ENCODE measurements at places on chromosomes 2 and 18.

GRCh38 chr2:113192459-113193100 lies 18.8 kb downstream of the PSD4 start:
- peaks cover 66% of the 10 kb centered on the region for H3K36me3 ChIP-seq
- H3K4me1 ChIP-seq = peaks cover 12% of the 10 kb centered on the region
- no peaks in the 10 kb centered on the region for H3K27me3 ChIP-seq
- no peak overlapping the region for H3K4me3 ChIP-seq
- no peak overlapping the region for H3K27ac ChIP-seq

GRCh38 chr18:3541549-3542386 lies 91.8 kb downstream of the TGIF1 start:
- H3K36me3 ChIP-seq = no peaks in the 10 kb centered on the region
- DNase-seq = no peak
- no peak overlapping the region for H3K27ac ChIP-seq
- H3K4me3 ChIP-seq = no peak overlapping the region
- H3K27me3 ChIP-seq = no peaks in the 10 kb centered on the region

- H3K27ac ChIP-seq = no peak overlapping the region
- no peaks in the 10 kb centered on the region for H3K36me3 ChIP-seq
- H3K4me3 ChIP-seq = no peak overlapping the region
- H3K4me1 ChIP-seq = no peaks in the 10 kb centered on the region
- no peaks in the 10 kb centered on the region for H3K27me3 ChIP-seq
- DNase-seq = no peak
Measured at GRCh38 chr2:30481323-30481800, 34.3 kb downstream of the LCLAT1 start.

- H3K36me3 ChIP-seq = no peaks in the 10 kb centered on the region
- H3K27ac ChIP-seq = no peak overlapping the region
- H3K4me3 ChIP-seq = no peak overlapping the region
- H3K4me1 ChIP-seq = peaks cover 9% of the 10 kb centered on the region
- no peak for DNase-seq
Measured at GRCh38 chr2:12262681-12263436, 453.9 kb upstream of the TRIB2 start.

- no peak overlapping the region for H3K27ac ChIP-seq
- H3K4me1 ChIP-seq = no peaks in the 10 kb centered on the region
- no peaks in the 10 kb centered on the region for H3K27me3 ChIP-seq
- no peaks in the 10 kb centered on the region for H3K36me3 ChIP-seq
- H3K4me3 ChIP-seq = no peak overlapping the region
Measured at GRCh38 chr2:220510668-220511067, 883.2 kb downstream of the SLC4A3 start.

DNA sequence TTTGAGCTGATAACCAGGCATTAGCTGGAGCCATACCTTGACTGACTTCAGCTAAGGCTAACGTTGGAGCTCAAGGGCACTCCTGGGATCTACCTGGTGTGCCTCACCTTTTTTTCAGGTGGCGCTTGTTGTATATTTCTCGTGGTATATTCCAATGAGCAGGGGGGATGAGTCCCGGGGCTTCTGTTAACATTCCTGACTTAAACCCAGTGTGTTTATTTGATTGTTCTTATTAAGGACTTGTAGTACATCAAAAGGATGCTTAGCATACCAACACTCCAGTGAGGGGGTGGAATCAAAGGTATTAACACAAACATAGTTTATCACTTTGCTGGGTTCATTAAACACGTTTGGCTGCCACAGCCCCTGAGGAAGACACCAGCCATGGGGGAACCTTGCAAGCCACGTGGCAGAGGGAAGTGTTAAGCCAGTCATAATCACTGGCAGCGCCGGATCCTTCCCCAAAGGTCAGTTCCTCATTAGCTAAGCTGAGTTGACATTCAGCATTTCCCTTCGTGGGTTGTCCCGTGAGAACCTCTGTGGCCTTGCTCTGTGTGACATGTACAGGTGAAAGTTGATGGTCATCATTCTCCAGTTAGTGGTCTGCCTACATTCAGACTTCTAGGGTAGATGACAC lies 119.5 kb upstream of the MCFD2 start:
- no peak for DNase-seq
- H3K4me3 ChIP-seq = no peak overlapping the region
- H3K27ac ChIP-seq = no peak overlapping the region
- no peaks in the 10 kb centered on the region for H3K27me3 ChIP-seq
- H3K36me3 ChIP-seq = peaks cover 6% of the 10 kb centered on the region

- H3K36me3 ChIP-seq = no peaks in the 10 kb centered on the region
- DNase-seq = no peak
- H3K4me3 ChIP-seq = no peak overlapping the region
- H3K27me3 ChIP-seq = peaks cover 13% of the 10 kb centered on the region
Measured at GRCh38 chr2:56185582-56186046, 1.8 kb downstream of the CCDC85A start.

GRCh38 chr2:23622966-23623675 lies 238.1 kb downstream of the KLHL29 start:
- no peak for DNase-seq
- H3K4me3 ChIP-seq = no peak overlapping the region
- H3K4me1 ChIP-seq = no peaks in the 10 kb centered on the region
- no peaks in the 10 kb centered on the region for H3K27me3 ChIP-seq
- H3K27ac ChIP-seq = no peak overlapping the region
- H3K36me3 ChIP-seq = no peaks in the 10 kb centered on the region

DNA sequence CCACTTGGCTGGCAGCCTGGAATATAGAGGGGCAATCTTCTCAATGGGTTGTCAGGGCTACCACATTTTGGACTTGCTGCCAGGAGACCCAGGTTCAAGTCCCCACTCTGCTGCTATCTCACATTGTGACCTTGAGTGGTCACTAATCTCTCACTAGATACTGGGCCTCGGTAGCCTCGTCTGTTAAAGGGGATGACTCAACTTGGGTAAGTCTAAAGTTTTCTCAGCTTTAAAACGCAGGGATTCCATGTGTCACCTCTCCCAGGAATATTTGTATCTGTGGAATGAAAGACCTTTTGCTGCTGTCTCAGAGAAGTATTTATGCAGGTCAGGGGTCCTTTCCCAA lies 86.3 kb downstream of the SEMA4F start:
- no peaks in the 10 kb centered on the region for H3K4me1 ChIP-seq
- H3K4me3 ChIP-seq = no peak overlapping the region
- DNase-seq = no peak
- H3K27me3 ChIP-seq = no peaks in the 10 kb centered on the region
- H3K27ac ChIP-seq = no peak overlapping the region

DNA sequence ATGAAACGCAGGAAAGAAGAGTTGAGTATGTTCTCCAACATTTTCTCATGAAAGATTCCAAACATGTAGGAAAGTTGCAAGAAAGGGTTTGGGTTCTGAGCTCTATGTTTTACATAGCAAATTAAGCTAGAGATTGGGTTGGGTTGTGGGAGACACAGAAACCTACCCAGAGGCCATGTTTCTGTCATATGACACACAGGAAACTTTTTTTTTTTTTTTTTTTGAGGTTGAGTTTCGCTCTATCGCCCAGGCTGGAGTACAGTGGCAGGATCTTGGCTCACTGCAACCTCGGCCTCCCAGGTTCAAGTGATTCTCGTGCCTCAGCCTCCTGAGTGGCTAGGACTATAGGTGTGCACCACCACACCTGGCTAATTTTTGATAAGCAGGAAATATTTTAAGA lies 57.6 kb downstream of the DOCK10 start:
- H3K27me3 ChIP-seq = no peaks in the 10 kb centered on the region
- DNase-seq = peak; percentile 6
- no peak overlapping the region for H3K27ac ChIP-seq
- H3K36me3 ChIP-seq = no peaks in the 10 kb centered on the region

- no peak overlapping the region for H3K27ac ChIP-seq
- no peaks in the 10 kb centered on the region for H3K4me1 ChIP-seq
- no peaks in the 10 kb centered on the region for H3K36me3 ChIP-seq
- no peaks in the 10 kb centered on the region for H3K27me3 ChIP-seq
Measured at GRCh38 chr2:184444623-184445223, 153.6 kb upstream of the ZNF804A start.

GRCh38 chr2:239500574-239501550 lies 100.0 kb upstream of the HDAC4 start:
- H3K4me1 ChIP-seq = no peaks in the 10 kb centered on the region
- no peaks in the 10 kb centered on the region for H3K27me3 ChIP-seq
- H3K4me3 ChIP-seq = no peak overlapping the region
- DNase-seq = no peak
- no peak overlapping the region for H3K27ac ChIP-seq

DNA sequence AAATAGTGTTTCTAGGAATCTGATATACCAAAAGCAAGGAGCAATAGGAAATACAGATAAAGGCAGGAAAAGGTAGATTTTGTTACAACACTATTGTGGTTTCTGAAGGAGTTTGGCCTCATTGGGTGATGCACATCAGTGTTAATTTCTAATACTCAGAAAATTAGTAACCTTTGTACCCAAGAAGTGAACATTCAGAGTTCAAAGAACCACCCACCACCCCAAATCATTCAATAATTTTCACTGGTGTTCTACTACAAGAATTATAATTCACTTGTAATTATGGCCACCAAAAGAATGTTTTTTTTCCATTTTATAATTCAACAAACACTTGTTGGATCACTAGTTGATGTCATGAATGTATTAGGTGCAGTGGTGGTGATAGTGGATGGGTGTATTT lies 183.3 kb downstream of the UBE2E3 start:
- no peak overlapping the region for H3K27ac ChIP-seq
- DNase-seq = no peak
- H3K27me3 ChIP-seq = no peaks in the 10 kb centered on the region
- no peaks in the 10 kb centered on the region for H3K36me3 ChIP-seq
- peaks cover 35% of the 10 kb centered on the region for H3K4me1 ChIP-seq
- no peak overlapping the region for H3K4me3 ChIP-seq

GRCh38 chr18:39208729-39209128 lies 1643.1 kb upstream of the CELF4 start:
- H3K36me3 ChIP-seq = no peaks in the 10 kb centered on the region
- no peak overlapping the region for H3K4me3 ChIP-seq
- no peaks in the 10 kb centered on the region for H3K27me3 ChIP-seq
- H3K4me1 ChIP-seq = no peaks in the 10 kb centered on the region
